Esophagus mucosa (tissue), 1 donor: ENCODE measurements at places on chromosomes 4 and X.
A peak's percentile ranks its signal among the peaks of the same experiment; 100 is the strongest.

- no peak for ATAC-seq
Observed at GRCh38 chr4:125352521-125352920, 37.8 kb downstream of the FAT4 start.

- no peak for ATAC-seq
Observed at GRCh38 chr4:120198411-120198810, 131.8 kb upstream of the MAD2L1 start.

- ATAC-seq, result peak; percentile 21
Observed at GRCh38 chrX:41332408-41333002, 1.5 kb upstream of the DDX3X start.

DNA sequence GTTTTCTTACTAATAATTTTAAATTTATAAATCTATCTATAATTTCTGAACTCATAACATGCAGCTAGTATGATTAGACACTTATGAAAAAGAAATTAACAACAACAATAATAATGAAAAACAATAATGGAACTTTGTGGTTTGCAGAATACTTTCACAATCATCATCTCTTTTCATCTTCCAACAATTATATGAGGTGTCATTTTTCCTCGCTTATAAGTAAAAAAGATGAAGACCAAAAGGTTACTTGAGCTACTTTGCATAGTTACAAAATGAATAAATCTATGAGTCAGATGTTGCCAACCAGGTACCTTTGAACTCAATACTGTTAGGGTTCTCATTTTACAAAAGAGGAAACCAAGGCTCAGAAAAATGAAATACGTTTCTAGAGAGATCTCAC, 98.5 kb upstream of the ELOVL6 start:
- no peak for ATAC-seq

DNA sequence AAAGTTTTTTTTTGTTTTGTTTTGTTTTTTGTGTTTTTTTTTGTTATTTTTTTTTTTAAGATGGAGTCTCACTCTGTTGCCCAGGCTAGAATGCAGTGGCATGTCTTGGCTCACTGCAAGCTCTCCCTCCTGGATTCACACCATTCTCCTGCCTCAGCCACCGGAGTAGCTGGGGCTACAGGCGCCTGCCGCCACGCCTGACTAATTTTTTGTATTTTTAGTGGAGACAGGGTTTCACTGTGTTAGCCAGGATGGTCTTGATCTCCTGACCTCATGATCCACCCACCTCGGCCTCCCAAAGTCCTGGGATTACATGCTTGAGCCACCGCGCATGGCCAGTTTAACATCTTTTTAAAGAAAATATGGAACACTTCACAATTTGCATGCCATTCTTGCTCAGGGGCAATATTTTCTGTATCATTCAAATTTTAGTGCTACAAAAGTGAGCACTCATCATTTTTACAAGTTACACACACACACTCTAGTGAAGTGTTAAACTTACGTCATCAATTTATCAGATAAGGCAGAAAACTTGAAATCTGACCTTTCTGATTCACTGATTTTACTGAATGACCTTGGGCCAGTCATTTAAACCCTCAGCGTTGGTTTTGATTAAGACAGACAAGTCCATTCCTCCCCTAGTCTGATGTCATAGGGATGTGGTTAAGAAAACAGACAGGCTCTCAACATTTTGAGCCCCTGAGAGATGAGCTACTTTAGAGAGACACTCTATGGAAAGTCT, 61.2 kb downstream of the TRIM2 start:
- ATAC-seq, result no peak

GRCh38 chrX:39869846-39870601, 227.7 kb downstream of the BCOR start:
- no peak for ATAC-seq

GRCh38 chr4:8725071-8725841, 132.7 kb downstream of the CPZ start:
- no peak for ATAC-seq

DNA sequence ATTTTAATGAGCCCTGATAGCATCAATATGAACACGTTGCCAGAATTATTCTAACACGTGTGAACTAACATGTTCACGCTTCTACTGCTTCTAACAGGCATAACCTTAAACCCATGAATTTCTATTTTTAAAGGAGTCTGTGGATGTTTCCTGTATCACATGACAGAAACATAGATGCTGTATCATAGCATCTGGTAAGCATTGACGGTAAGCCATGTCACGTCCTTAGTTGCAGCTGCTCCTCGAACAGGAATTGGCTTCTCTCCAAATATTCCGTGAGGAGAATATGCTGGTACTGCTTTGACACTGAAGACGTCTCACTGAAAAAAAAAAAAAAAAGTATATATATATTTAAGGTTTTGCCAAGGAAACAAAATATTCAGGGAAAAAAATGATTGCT, 105.1 kb upstream of the MXRA5 start:
- no peak for ATAC-seq

- ATAC-seq, result peak; percentile 32
Observed at GRCh38 chr4:112704991-112705845, 68.3 kb downstream of the LARP7 start.

DNA sequence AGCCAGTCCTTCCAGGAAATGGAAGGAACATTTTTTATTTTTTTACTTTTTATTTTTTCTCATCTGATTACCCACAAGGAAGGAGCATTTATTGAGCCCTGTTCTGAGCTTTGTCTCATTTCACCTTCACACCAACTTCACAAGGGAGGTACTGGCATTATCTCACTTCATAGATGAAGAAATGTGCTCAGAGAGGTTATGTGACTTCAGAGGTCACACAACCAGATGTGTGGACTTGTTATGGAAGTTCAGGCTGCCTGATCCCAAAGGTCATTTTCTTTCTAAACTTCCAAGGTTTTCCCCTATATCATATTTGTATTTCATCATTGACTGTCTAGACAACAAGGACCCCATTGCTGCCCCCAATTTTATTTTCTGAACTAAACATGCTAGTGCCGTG, 160.3 kb downstream of the DCLK2 start:
- no peak for ATAC-seq

DNA sequence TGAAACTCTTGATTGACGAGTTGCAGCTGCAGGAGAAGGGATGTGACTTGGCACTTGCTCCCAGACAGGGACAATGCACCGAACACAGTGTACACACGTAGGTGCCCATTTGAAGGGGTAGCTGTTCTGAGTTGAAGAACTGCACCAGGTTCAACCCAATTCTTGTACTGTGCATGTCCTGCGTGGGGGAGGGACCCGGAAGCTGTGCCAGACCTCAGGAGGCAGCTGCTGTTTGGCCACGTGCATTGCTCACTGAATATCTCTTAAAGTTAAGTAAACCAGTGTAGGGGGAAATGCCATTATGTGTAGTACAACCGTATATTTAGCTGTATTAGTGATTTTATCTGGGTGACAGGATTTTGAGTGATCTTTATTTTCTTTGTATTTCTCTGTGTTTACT, 12.0 kb upstream of the RBBP7 start:
- ATAC-seq, result peak; percentile 46

DNA sequence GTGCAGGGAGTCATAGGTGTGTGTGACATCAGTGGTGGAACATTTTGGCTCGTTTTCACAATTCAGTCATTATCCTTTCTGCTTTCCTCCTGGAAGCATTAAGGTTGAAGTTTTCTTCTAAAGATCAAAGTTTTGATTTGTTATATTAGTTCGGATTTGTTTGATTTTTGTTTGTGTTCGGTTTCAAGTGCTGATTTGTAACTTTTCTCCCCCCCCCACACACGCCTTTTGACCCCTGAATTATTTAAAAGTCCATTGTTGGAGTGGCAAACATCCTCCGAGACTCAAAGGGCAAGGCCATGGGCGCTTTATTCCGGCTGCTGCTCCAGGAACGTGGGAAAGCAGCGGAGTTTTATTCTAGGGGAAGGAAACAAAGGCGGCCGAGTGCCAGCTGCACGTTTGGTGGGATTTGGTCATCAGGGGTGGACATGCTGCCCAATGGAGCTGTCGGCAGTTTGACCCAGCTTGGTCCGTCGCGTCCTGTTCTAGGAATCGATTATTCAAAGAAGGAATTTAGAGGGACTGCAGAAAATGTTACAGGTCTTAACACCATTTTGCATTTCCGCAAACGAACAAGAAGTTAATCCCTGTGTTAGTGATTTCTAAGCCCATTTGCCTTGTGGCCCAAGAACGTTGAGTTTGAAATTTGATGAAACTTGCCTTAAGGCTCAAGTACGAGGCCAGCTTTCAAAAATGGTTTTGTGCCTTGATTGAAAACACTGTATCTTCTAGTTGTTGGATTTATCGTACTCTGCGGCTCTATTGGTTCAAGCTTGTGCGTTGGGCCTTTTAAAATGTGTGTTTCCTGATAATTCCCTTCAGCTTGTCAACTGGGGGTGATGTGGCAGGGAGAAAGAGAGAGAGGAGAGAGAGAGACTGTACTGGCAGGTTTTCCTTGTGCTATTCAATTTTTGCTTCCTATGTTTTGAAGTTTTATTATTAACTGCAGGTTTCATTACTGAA, 565 bp upstream of the ZNF41 start:
- ATAC-seq, result no peak

- no peak for ATAC-seq
Observed at GRCh38 chr4:114964026-114964425, 149.4 kb downstream of the NDST4 start.

- peak; percentile 73 for ATAC-seq
Observed at GRCh38 chr4:139144161-139144859, 32.7 kb downstream of the ELF2 start.

DNA sequence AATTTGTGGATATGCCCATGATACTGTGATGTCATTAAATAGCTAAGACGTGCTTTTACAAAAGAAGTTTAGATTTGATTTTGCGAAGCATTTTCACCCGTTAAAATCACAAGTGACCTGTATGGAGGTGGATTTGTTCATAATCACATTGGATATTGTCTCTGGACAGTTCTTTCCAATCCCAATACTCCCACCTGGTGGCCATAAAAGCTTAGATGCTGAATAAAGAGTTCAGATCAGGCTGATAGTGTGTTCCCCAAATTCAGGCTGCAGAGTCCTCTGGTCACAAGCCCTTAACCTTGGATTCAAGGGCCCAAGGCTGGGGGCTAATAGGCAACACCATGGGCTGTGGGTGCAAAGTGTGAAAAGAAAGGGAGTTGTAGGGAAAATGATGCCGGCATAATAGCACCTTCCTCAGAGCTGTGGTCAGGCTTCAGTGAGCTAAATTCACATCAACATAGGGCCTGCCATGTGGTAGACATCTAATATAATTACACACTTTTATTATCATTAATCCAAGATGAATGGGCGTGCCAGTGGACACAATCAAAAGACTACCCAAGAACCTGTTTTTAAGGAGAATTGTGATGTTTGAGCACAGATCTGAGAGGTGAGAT, 28.1 kb downstream of the SMIM43 start:
- ATAC-seq, result no peak

DNA sequence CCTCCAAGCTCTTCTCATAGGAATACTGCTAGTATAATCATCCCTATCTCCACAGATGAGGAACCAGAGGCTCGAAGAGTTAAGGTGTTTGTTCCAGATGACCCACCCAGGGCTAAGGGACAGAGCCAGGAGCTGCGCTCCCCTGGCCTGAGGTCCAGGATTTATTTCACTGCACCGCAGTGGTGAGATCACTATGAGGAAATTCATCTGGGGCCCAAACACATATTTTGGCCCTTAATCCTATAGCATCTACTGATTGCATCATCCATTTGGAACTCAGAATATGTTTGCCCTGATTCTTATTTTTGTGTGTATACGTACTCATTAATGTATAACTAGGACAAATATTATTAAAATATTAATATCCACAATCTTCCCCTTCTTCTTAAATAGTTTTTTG, 100.1 kb upstream of the RBPJ start:
- ATAC-seq, result no peak
